ENCODE measurements at places on chromosomes 3 and 15.

- no peak for DNase-seq
Measured at GRCh38 chr3:20125897-20126296, 60.1 kb downstream of the SGO1 start.

DNA sequence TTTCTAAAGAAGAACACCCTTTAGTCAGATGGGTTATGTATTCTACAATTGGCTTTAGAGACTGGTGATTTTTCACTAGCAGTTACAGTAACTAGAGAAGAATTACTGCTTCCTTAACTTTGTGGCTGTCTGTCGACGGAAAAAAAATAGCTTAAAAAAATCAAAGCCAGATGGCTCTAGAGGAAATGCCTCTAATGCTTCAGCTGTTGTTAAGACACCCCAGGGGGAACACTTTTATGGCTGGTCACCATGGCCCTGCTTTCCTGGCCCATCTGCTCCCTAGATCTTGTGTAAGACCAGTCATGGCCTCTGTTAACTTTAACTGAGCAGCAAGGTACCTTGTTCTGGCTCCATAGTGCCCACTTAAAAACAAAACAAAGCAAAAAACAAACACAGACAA, 198.6 kb upstream of the PLSCR5 start:
- no peak for DNase-seq

DNA sequence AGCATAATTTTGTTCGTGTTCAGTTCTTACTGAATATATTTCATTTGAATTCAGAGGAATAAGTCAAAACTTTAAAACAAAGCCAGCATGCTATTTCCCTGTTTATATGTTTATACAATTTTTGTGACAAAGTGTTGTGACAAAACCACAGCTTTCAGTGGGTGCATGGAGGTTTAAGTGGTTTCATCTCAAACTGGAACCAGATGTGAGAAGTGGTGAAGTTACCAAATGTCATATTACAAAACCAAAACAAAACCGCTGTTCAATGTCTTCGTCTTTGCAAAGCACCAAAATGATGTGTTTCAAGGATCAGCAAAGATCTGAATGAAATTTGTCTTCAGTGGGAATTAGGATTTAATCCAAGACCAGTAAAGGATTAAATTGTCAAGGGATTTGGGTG, 59.3 kb upstream of the OSTN start:
- no peak for DNase-seq

DNA sequence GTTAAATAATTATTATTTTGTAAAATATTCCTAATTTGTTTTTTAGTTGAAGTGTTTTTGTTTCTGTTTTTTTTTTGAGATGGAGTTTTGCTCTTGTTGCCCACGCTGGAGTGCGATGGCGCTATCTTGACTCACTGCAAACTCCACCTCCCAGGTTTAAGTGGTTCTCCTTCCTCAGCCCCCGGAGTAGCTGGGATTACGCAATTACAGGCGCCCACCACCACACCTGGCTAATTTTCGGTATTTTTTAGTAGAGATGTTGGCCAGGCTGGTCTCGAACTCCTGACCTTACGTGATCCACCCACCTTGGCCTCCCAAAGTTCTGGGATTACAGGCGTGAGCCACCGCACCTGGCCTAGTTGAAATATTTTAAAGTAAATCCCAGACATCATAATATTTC, 48.7 kb upstream of the GATM start:
- DNase-seq, result no peak

DNA sequence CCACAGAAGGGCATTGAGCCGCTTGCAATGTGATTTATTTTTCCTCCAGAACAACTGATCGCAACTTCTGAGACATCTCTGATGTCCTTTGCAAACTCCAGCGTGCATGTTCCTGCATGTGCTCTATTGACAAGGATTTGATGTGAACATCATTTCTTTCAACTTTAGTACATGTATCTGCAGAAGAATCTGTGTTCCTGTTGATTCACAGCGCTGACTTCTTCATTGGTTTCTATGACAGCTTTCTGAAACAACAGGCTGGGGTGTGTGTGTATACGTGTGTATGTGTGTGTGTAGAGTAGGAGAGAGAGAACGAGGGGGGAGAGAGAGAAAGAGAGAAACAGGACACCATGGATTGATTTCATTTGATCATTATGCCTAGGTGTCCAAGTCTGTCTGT, 56.7 kb upstream of the CMTM8 start:
- DNase-seq, result no peak

GRCh38 chr3:16318176-16318575, 53.2 kb downstream of the OXNAD1 start:
- DNase-seq, result peak; percentile 21

- DNase-seq, result no peak
Measured at GRCh38 chr3:100577382-100578008, 31.9 kb upstream of the ADGRG7 start.

GRCh38 chr3:134309987-134310700, 59.5 kb upstream of the RYK start:
- peak; percentile 93 for DNase-seq

GRCh38 chr3:174337227-174337626, 521.9 kb upstream of the NAALADL2 start:
- no peak for DNase-seq

GRCh38 chr3:114958930-114959329, 188.2 kb downstream of the ZBTB20 start:
- DNase-seq, result no peak

DNA sequence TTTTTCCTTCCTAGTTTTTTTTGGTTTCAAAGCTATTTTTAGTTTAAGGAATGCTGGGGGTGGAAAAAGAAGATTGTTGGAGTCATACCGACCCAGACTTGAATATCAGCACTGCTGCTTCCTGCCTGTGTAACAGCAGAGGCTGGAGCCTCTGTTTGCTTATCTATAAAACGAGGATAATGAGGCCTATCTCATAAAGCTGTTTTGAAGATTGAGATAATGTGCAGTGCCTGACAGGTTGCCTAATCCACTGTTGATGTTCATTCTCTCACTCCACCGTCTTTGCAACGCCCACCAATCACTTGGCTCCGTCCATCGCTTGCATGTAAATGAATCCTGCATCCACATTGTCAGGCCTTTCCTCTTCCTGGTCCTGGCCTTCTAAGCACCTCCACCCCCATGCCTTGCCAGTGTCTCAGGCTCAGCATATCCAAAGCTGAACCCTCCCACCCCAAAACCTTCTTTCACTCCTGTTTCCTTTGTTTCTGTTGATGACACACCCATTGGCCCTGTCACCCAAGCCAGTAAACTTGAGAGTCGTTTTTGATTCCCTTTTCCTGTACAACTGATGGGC, 94.9 kb downstream of the MEX3B start:
- DNase-seq, result no peak

DNA sequence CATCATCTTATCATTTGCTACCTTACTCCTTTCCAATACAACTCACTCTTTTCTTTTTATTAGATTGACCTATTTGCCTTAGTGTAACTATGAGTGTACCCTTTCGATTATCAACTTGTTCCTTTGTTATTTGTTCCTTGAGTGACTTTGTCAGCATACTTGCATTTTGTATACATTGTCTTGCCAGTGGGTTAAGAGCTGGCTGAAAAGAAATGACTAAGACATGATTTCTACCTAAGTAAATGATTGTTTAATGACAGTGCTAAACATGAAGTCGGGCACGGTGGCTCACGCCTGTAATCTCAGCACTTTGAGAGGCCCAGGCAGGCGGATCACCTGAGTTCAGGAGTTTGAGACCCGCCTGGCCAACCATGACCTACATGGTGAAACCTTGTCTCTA, 1042.3 kb downstream of the TBL1XR1 start:
- DNase-seq, result no peak

DNA sequence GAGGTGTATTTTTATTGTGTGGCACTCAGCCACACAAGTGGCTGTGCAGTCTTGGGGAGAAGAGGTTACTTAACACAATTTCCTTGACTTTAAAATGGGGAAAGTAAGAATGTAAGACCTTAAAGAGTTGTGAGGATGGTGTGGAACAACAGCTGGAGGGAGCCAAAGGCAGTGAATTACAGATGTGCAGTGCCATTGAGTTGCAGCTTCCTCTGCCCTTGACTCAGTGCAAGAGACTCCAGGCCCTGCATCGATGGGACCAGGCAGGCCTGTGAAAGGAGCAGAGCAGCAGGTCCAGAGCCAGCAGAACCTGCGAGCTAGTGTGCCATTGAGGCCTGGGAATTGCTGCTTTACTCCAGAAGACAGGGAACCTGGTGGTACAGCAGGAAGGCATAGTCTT, 27.2 kb downstream of the EEFSEC start:
- DNase-seq, result no peak

- no peak for DNase-seq
Measured at GRCh38 chr3:139332092-139332491, 11.7 kb upstream of the MRPS22 start.

DNA sequence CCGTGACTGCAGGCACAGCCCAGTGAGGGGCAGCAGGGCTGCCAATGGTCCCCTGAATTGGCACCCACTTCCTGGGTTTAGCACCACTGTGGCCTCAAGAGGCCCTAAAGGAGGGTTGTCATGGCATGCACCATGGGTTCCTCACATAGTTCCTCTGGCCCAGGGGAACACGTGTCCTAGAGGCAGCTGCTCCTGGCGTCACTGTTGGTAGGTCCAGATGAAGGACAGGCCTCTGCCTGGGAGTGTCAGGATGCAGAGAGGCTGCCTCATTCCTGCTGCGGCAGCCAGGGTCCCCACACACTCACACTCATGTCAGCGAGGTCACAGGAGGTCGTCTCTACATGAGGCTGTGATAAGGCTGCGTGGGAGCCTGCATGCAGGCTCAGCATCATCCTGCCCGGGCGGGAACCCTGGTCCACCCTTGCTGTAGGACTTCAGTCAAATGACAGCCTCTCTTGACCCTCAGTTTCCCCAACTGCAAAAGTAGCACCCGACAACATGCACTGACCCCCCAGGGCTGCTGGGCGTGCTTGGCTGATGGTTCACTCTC, 26.1 kb upstream of the SFMBT1 start:
- DNase-seq, result no peak

DNA sequence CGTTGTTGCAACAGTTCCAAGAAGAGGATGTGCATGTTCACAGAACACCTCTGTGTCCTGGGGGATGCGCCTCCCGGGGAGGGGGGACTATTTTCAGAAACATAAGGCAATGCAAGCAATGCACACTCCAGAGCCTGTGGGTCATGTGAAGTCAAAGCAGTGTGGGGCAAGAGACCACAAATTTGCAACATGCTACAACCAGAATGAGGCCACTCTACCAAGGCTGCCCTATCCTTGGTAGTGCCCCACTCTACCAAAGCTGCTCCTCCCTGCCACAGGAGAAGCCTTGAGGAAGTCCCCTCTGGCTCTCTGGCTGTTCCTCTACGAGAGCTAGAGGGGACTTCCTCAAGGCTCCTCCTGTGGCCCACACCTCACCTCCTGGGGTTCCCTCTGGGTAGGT, 8.4 kb upstream of the NR2C2 start:
- no peak for DNase-seq

DNA sequence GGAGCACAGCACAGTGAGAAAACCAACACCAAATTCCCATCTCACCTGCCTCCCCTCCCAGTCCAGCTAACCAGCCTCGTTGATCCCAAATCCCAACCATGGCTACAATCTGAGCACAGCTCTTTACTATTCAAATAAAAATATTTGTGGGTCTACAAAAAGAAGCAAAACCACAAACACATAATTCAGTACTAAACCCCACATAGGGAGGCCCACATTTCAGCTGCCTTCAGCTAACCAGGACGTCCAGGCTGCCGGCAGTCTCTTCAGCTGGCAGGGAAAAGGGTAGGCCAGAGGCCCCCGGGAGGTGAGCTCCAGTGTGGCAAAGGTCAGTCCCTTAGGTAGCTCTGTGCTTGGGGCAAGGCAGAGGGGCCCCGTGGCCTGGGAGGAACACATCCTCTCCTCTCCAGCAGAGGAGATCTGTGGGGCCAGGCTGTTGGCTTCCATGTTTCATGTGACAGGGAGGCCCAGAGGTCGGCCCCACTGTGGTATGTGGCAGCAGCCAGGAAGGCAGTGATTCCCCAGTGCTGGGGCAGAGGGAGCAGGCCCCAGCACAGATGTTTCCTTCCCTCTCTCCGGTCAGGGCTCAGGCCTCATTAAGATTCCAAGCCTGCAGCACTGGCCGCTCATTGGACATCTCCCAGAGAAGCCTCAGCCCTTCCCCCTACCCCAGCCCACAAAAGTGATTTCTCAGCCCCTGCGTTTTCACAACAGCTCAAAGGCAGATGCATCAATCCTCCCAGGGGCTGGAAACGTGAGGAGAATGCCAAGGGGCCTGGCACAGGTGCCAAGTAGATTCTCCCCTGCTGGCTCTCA, 381.4 kb downstream of the NTRK3 start:
- peak; percentile 8 for DNase-seq

GRCh38 chr3:138945709-138946662, 951 bp downstream of the FOXL2 start:
- no peak for DNase-seq

GRCh38 chr3:102089904-102090720, 240.8 kb downstream of the NFKBIZ start:
- peak; percentile 98 for DNase-seq

GRCh38 chr3:37888421-37888820, 26.7 kb downstream of the CTDSPL start:
- no peak for DNase-seq

GRCh38 chr3:122982216-122983185, 45.1 kb downstream of the SEMA5B start:
- DNase-seq, result no peak

DNA sequence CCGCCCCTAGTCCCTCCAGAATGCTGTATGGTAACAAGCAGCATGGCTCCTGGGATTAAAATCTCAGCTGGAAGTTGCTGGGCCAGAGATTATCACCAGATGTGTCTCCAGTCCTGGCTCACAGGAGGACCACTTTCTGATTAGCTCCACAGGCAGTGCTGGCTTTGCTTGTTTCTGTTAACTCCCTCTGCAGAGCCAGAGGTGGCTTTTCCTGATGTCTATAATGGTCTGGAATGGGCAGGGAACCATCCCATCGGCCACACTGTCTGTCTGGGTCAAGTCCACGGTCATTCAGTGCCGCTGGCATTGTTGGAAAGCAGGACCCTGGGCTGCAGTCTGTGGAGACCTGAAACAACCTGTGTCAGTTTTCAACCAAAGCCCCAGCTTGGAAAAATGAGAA, 119.6 kb upstream of the CTDSPL start:
- DNase-seq, result no peak

DNA sequence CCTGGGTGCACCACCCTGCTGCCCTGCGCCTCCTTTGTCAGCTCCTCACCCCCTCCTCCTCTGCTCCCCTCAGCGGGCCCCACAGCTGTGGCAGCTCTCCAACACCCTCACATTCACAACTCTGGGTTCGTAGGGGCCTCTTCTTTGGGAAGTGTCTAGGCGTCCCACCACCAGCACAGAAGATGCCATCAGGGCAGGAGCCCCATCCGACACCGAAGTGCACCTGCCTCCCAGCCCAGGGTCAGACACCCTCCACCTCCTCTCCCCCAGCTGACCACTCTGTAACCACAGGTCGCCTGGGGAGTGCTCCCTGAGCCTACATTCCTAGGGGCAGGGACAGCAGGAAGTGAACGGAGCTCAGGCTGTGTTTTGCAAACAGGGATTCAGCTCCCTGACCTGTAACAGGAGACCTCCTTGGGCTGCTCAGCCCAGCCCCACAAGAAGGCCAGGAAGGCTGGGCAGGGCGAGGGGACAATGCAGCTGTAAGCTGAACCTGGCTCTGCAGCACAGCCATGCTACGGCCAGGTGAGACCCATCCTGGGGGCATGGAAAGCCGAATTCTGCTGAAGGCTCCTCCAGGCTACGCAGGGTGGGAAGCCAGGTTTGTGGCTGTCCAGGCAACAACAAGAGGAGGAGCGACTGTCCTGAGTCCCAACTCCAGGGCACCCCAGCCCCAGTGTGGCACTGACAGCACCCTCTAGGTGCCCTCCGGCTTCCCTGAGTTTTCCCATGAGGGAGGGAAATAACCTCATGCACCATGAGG, 269.0 kb downstream of the GOLGA6L6 start:
- no peak for DNase-seq

Data from renal cortical epithelial cell (primary cell).